ENCODE measurements at places on chromosomes 4 and X.

GRCh38 chrX:39767446-39767845, 330.3 kb downstream of the BCOR start:
- DNase-seq: no peak

DNA sequence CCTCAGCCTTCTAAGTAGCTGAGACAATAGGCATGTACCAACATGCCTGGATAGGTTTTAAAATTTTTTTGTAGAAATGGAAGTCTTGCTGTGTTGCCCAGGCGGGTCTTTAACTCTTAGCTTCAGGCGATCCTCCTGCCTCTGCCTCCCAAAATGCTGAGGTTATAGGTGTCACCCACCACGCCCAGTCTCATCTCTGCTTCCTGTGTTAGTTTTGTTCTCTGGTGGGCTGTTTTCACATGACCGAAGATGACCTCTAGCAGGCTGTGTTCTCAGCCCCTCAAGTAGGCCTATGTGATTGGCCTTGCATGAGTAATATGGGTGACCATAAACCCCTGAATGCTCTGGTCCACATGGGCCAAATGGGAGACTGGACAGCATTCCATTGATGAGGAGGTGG, 56.8 kb upstream of the MSANTD1 start:
- no peak for DNase-seq

GRCh38 chr4:77473509-77473908, 132.1 kb upstream of the CXCL13 start:
- DNase-seq: no peak

DNA sequence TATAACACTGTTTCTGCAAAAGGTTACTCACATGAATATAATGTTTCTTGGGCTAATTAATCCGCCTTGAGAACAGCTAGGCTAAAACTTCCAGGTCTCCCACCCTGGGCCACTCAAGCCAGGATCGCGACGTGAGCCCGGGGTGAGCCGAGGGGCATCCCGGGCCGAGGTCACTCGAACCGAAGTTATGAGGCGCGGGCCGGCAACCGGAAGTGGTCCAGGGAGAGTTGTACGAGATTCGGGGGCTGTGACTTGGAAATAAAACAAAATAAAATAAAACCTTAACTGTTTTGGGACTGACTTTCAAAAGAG, 317 bp downstream of the CMC4 start:
- no peak for DNase-seq

GRCh38 chrX:31337332-31337731, 265.5 kb upstream of the FTHL17 start:
- no peak for DNase-seq

DNA sequence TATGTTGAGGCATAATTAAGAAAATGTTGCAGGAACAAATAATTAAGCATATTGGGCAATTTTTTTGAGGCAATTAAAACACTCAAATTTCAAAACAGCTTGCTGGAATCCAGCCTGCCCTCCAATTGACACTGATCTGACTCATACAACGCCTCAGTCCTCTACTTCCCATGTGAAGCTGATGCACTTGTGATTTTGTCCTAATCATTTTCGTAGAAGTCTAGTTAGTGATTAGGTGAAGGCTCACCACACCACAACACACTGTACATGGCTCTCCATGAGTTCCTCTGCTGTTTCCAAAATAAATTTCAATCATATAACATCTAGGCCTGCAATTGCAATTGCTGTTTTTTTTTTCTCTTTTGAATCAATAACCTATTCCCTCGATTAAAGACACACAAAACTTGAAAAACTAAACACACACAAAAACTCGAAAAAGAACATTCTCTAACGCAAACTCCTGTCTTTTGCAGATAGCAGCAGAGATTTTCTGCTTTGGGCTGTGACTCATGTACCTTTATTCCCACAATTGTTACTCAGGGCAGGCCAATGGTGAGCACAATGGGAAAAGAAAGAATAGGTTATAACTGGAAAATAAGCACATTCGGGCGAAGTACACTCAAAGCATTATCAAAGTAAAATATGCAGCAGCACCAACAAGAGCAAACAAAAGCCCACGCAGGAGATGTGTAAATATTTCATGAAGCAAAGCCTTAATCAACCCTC, 1.7 kb downstream of the GPRIN3 start:
- DNase-seq: no peak

DNA sequence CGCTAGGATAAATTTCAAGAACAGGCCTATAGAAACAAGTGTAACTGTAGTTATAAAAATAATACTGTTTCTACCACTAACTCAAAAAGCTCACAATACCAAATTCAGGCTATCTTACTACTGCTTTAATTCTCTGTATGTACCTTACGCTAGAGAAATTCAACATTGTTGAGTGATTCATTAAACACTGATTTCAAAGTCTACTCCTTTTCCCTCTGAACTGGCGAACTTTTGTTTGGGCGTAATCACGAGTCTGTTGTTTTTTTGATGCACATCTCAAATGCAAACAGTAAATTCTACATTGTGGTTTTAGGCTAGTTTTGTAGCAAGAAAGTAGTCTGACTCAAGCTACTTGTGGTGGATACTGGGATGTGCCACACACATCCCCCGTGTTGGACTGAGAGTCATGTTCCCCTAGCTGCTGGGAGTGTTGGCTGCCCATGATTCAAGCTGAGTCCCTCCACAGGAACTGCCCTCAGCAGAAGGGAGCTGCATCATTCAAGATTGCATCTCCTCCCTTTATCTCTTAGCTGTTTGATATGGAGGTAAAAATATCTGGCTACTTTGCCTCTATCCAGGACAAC, 406.1 kb downstream of the RAPGEF2 start:
- DNase-seq: no peak

GRCh38 chrX:154739952-154740465, 10.9 kb downstream of the GAB3 start:
- DNase-seq: no peak

DNA sequence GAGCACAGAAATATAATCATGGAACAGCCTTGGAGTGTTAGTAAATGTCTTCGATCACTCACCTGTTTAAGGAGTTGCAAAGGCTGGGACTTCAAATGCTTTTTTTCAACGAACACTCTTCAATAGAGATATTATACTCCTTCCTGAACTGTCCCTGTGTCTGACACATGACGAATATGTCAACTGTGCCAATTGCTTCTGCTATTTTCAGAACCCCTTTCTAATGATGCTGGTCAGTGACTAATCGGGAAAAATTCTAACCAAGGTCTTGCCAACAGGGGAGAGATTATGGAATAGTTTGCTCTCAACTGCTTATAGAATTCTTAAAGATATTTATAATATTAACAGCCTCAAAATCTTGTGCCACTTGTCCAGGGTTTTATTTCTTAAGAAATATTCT, 8.5 kb upstream of the KLHL34 start:
- no peak for DNase-seq

- DNase-seq: no peak
Measured at GRCh38 chr4:184397516-184398163, 76.7 kb downstream of the IRF2 start.

GRCh38 chrX:68940601-68941000, 111.8 kb downstream of the EFNB1 start:
- DNase-seq: no peak

- no peak for DNase-seq
Measured at GRCh38 chr4:119684463-119684862, 55.9 kb upstream of the PDE5A start.

- no peak for DNase-seq
Measured at GRCh38 chrX:7334253-7334935, 186.4 kb upstream of the PUDP start.

GRCh38 chrX:29662759-29663503, 552.4 kb upstream of the MAGEB2 start:
- no peak for DNase-seq

GRCh38 chrX:91137883-91138282, 296.8 kb upstream of the PABPC5 start:
- no peak for DNase-seq

DNA sequence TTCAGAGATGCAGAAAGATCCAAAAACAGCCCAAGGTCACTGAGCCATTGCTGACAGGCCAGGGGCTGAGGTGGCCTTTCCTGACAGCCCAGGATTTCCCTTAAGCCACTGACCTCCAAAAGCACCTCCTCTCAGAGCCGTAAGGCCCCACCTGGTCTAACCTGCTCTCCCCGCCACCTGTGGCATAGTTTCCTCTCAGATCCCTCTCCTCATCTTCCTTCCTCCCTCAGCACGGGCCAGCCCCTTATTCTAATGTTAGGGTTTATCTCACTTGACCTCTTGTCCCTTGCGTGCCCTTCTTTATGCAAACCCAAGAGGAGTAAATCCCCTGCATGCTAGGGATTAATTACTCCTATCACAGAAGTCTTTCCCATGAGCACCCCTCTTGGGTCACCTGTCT, 113.0 kb downstream of the RBM47 start:
- no peak for DNase-seq

DNA sequence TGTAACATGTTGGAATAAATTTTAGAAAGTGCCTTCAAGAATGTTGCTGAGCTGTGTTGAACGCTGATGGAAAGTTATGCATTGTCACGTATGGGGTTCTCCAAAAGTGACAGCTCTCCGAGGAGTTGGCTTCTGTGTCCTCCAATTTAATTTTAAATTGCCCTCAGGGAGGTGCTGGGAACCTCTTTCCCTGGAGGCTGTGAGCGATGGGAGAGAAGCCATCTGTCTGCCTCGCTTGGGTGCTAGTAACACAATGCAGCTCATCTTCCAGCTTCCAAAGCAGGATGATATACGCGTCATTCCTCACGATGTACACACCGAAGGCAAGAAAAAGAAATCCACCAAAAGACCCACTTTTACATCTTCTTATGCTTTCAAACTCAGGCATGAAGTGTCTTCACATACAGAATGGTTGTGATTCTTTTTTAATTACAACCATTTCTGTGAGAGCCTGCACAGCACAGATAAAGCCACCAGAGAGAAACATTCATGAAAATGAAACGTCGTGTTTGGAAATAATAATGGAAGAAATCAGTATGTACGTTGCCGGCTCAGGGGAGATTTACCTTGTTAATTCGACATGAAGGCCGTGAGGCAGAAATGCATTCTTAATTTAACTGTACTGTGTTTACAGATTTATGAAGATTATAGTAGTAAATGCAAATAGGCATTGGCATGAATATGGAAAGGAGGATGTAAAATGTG, 218.9 kb downstream of the ASMT start:
- DNase-seq: no peak

GRCh38 chr4:6788123-6788522, 5.6 kb downstream of the KIAA0232 start:
- no peak for DNase-seq

- no peak for DNase-seq
Measured at GRCh38 chr4:181307824-181308223, 935.4 kb upstream of the TENM3 start.

DNA sequence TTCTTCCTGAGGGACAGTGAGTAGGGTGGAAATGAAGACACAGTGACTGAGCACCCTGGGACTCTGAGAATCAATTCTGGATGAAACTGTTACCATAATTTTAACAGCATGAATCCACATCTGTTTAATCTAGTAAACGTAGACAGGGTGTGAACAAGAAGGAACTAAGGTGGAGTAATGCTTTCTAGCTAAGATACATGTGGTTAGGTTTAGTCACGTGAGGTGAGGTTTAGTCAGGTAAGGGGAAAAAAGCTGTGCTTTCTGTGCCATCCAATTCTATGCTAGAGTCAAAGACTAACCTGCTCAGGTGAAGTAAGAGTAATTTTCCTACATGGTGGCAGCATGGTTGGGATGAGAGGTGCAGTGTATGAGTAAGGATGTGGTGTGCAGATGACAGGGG, 54.0 kb upstream of the C4orf54 start:
- no peak for DNase-seq

DNA sequence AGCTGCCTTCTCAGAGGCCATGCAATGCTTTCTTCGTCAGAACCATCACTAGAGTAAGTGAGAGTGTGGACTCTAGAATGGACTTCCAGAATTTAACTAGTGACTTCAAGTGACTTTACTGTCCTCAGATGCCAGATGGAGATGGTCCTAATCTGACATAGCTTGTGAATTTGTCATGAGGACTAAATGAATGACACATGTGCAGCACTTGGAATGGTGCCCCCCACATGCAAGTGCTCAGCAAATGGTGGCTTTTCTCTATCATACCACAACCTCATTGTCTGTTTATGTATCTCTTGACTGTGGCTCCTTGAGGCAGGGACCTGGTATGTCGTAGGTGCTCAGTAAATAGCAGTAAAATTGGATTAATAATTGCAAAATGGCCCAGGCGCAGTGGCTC, 91.6 kb upstream of the STX18 start:
- DNase-seq: no peak

- DNase-seq: no peak
Measured at GRCh38 chr4:9608300-9608699, 164.1 kb downstream of the DEFB131A start.

DNA sequence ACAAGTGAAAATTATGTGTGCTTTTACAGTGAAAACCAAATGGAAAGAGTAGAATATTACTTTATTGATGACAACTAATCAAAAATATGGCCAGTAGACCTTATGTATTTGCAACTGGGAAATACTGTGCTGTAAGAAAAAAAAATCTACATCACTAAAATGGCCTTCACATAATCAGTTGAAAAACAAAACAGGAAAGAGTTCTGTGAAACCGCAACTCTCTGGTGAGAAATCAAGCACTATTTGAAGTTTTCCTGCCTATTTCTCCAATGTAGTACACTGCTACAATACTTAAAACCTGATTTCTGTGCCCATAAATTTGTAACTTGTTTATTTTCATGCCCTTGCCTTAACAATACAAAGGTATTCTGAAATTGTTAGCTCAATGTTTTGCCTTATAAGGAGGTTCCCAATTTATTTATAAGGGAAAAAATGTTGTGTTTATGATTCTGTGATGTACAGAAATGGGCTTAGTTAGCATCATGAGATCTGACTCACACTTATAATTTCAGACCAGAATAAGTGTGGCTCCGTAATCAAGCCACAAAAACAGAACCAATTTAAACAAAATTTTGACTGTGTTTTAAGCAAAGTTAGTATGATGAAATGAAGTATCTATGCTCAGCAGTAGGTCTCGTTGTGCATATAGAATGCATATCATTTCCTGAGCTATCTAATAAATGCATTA, 147.1 kb downstream of the FAT4 start:
- DNase-seq: peak; percentile 2

DNA sequence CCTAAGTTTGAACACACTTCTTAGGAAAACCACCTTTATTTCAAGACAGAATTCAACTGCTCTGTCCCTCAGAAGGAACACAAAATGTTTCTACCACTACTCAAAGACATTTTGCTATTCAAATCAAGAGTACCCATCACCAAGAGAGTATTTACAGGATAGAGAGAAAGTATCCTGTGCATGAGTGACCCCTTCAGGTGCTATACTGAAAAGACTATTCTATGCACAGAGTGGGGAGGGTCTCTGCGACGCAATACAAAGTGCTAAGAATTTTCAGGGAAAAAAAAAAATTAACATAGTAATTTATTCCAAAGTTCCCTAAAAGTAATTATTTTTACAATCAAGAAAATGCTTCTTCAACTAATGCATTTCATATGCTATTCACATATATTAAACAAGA, 346.4 kb upstream of the FAM241A start:
- DNase-seq: no peak

- DNase-seq: no peak
Measured at GRCh38 chr4:124883632-124884031, 171.1 kb upstream of the ANKRD50 start.

All from hematopoietic multipotent progenitor cell (in vitro differentiated cells).